ENCODE measurements at places on chromosomes 2 and 18.

DNA sequence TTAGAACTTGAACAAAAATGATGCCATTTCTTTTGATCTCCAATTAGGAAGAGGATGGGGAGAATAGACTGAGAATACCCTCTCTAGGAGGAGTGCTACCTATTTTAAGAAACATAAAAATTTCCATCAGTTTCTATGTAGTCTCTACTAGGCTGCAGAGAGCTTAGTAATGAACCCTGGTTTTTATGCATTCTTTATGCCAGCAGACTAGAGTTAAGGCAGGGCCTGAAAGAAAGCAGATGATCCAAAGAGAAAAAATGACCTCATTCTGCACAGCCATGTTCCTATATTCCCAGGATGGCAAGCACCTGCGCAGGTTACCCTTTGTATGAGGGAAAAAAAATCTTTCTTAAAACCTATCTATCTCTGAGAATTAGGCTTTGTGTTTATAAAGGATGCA is 254.9 kb downstream of the RIT2 start:
- no peak for DNase-seq

DNA sequence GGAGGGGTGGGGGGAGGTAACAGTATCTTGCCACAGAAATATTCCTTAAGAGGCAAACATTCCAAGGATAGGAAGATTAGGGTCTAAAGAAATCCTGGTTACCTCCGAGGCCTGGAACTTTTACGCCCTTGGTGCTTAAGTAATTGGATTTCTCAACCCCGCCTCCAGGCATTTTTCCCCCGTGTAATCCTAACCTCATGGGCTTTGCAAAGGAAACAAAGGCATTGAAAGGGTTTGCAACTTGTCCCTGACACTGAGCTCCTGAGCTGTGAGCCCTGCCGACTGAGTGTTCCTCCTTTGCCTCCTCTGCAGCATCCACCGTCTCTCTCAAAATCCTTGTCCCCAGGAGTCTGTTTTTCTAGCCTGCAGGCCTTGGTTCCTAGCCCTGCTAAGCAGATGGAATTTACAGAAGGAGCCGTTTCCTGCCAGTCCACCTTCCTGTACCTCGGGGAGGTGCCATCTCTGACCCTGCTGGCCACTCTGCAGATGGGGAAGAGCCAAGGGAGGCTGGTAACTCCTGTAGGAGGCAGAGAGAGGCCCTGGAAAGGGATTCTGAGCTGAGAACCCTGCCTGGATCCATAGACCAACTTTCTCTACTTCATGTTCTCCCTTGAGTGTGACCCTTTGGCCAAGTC is 24.2 kb downstream of the TET3 start:
- DNase-seq, result no peak

DNA sequence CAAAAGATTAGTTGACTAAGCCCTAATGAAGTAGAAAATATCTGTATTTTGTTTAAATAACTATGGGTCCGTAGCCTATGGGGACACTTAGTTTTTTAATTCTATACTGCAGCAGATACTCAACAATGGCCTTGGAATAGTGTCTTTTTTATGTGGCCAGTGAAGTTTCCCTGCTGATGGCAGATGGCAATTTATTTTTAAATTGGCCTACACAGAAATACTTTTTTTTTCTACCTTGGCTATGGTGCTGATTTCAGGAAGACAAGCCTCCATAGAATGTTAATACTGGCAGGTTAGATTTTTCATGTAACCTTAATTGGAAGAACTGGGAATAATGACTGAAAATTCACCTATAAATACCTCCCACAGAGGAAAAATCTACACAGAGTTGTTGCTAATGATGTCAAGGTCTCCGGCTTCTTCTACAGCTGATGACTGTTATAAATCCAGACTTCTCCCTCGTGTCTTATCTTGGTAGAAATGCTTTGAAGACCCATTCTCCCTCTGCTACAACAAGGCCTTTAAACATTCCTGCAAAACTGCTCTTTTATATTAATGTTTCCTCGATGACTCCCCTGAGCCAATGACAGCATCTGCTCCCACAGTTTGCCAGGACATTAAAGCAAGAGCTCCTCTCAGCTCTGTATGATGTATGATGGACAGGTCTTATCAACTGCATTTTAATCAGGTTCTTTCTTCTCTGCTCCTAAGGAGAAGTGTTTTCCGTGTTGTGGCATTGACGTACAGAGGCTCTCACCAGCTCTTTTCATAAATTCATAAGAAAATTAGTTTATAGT is 29.1 kb upstream of the FAM98A start:
- DNase-seq, result no peak

- DNase-seq, result no peak
Observed at GRCh38 chr2:199160081-199160480, 297.7 kb downstream of the SATB2 start.

DNA sequence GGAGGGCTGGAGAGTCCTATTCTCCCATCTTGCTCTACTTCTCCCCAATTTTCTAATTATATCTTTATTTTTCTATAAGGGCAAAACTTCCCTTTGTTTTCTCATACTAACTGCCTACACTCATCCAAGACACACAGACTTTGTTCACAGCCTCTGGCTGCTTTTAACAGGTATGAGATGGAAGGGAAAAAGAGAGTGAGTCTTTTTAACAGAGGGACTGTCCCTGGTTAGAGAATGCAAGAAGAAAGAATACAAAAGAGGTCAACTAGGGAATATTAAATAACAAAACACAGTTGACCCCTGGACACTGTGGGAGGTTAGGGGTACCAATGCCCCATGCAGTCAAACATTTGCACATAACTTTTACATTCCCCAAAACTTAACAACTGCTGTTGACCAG is 41.8 kb downstream of the SP100 start:
- no peak for DNase-seq

Measured in LNCaP clone FGC (cell line).